Stimulated activated naive CD8-positive, alpha-beta T cell treated with anti-CD3 and anti-CD28 coated beads, Interleukin-15, amount 100 ng/mL, for 72 hours (primary cell): ENCODE measurements at places on chromosomes 1 and 21.
A peak's percentile ranks its signal among the peaks of the same experiment; 100 is the strongest.

GRCh38 chr1:185249563-185249962 lies 67.5 kb downstream of the IVNS1ABP start:
- no peak for DNase-seq

DNA sequence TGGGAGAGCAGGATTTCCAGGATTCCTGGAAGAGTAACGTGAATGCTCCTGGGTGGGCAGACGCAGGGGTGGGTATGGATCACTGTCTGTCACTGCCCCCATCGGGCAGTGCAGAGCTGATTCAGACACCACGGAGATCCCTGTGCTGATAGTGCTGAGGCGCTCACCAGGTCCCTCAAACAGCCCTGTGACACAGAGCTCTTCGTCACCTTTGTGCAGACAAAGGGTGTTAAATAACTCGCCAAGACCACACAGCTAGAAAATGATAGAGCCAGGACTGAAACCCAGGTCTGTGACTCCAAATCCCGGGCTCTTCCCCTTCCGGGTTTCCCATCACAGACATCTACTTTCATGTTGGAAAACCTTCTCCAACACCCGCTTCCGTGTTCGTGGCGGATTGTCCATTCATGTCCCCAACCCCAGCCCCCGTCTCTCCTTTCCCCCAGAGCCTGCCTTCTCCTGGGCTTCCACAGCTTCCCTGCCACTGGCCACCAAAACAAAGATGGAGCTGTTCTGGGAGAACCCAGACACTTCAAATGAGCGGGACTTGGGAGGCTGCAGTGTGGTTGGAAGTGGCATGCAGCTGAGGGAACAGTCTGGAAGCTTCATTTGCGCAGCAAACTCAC lies 2.6 kb downstream of the EFHD2 start:
- no peak for DNase-seq

DNA sequence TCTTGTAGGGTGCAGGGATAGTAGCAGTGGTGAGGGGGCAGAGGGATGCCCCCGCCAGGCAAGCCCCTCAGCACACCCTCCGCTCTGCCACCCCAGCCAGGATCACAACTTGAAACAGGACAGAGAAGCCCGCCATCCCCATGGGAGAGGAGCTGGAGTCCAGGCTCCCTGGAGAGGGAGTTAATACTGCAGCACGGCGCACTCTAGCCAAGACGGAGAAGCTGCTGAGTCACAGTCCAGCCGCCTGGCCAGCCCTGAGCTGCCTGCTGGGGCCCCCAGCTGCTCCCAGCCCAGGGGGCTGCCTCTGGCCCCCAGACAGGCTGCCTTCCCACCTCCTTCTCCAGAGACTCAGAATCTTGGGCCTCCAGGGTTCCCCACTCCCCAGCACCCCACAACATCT lies 87.2 kb downstream of the SYT2 start:
- DNase-seq = no peak

DNA sequence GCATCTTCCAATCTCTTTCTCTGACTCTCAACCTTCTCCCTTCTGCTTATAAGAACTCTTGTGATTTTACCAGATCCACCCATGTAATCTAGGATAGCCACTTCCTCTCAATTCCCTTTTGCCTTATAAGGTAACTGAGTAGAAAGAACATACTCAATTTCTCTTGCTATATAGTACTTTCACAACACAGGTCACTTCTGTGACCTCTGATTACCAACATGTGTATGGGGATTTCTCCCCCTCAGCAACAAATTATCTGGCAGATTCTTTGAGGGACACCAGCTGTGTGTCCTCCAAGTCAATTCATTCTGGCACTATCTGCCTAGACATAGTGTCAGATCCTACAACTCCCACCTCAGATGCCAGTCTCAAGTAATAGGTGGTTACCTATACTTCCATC lies 62.5 kb downstream of the IL23R start:
- DNase-seq = no peak

GRCh38 chr1:208151728-208152598 lies 92.2 kb downstream of the PLXNA2 start:
- no peak for DNase-seq

DNA sequence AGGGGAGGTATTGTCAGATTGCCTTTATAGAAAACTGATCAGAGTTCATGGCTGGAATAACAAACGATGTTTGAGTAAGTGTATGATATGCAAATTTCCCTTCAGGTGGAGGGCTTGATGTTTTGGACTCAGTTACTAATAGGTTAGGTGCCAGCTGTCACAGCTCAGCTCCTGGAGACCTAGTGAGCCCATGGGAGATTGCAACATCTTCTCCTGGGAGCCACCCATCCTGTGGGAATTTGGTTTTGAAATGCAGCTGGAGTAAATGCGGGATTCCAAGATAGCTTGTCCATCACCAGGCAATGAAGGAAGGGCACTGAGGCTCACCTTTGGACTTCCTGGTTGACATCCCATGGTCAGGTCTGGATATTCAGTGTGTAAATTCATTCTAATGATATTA lies 211.4 kb upstream of the NRIP1 start:
- DNase-seq = no peak

- DNase-seq = no peak
Measured at GRCh38 chr1:29129916-29130315, 6.2 kb upstream of the TMEM200B start.

GRCh38 chr1:59976194-59977074 lies 49.9 kb upstream of the CYP2J2 start:
- DNase-seq = peak; percentile 34

GRCh38 chr1:91803847-91804545 lies 82.0 kb downstream of the TGFBR3 start:
- DNase-seq = peak; percentile 89

DNA sequence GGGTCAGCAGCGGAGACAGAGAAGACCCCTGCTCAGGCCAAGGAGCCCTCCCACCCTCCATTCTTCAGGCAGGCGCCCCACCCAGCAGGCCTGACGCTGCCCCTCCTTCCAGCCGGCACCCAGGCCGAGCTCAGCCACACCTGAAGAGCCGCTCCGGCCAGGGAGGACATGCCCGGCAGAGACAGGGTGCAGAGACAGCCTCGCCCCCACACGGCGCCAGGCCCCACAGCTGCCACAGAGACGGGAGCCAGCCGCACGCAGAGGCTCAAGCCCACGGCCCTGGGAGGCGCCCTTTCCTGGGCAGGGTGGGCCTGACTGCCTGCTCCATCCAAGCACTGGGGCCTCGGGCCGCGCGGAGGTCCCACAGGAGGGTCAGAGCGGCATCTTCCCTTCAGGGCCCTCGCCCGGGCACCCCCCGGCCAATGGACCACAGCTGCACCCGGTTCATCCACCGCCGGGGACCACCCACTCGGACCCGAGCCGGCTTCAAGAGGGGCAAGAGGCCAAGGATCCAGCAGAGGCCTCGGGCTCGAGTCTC lies 5.2 kb downstream of the TTLL10 start:
- no peak for DNase-seq

- DNase-seq = no peak
Measured at GRCh38 chr1:201941420-201942128, 4.8 kb downstream of the LMOD1 start.

- no peak for DNase-seq
Measured at GRCh38 chr1:7490576-7490975, 280.5 kb upstream of the VAMP3 start.

- no peak for DNase-seq
Measured at GRCh38 chr1:218209351-218209861, 75.7 kb upstream of the RRP15 start.

DNA sequence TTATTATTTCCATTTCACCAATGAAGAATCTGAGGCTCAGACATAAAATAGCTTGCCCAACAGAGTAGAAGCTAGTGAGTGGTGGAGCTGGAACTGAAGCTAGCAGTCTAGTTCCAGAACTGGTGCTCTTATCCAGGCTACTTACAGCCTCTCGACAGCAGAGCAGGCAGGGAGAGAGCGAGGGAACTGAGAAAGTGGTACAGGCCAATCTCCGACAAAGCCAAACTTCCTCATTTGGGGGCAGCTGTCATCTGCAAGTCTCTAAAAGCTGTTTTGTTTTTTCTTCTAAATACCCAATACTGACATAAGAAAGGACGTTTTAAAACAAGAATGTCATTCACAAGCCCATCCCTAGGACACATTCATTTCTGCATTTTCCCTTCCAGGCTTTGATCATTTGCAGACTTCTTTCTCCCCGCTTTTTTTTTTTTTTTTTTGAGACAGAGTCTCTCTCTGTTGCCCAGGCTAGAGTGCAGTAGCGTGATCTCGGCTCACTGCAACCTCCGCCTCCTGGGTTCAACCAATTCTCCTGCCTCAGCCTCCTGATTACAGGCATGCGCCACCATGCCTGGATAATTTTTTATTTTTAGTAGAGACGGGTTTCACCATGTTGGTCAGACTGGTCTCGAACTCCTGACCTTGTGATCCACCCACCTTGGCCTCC lies 20.0 kb downstream of the YIPF1 start:
- DNase-seq = no peak

GRCh38 chr21:45431781-45432572 lies 27.0 kb downstream of the COL18A1 start:
- no peak for DNase-seq

DNA sequence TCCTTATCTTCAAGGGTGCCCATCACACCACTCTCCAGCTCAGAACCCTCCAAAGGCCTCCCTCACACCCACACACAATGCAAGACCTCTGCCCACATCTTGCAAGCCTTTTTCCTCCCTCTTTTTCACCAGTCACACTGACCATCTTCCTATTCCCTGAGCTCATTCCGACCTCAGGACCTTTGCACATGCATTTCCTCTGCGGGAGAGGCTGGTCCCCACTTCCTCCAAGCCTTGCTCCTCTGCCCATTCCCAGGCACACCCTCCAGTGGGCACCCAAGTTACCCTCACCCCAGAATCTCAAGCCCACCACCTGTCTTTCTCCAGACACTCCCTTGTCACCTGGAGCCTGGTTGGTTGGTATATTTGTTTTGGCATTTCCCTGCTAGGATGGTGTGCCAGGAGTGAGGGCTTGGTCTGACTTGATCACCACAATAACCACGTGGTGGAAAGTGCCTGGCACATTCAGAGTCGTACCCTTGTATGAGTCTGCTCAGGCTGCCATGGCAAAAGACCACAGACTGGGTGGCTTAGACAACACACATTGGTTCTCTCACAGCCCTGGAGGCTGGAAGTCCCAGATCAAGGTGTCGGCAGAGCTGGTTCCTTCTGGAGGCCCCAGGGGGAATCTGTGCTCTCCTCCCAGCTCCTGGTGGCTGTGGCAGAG lies 13.2 kb downstream of the MX2 start:
- peak; percentile 53 for DNase-seq

- DNase-seq = no peak
Measured at GRCh38 chr21:43872531-43873197, 7.6 kb downstream of the AGPAT3 start.

- DNase-seq = no peak
Measured at GRCh38 chr21:39796466-39796865, 51.5 kb downstream of the IGSF5 start.

DNA sequence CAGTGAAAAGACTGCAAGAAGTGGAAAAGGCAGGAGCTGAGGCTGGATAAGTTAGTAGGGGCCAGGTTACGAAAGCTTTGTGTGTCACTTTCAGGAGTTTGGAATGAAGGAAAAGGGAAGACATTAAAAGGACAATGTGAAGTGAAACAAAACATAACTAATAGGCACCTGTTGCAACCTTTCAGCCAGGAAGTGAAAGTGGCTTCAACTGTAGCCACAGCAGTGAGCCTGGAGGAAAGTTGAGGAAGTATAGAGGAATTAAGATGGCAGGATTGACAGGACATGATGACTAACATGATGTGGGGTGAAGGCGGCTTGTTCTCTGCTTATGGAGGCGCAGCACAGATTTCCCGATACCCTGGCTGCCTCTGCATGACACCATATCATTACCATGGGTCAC lies 68.9 kb downstream of the C4BPA start:
- DNase-seq = no peak

- DNase-seq = no peak
Measured at GRCh38 chr1:117562581-117563491, 43.0 kb upstream of the TENT5C start.

DNA sequence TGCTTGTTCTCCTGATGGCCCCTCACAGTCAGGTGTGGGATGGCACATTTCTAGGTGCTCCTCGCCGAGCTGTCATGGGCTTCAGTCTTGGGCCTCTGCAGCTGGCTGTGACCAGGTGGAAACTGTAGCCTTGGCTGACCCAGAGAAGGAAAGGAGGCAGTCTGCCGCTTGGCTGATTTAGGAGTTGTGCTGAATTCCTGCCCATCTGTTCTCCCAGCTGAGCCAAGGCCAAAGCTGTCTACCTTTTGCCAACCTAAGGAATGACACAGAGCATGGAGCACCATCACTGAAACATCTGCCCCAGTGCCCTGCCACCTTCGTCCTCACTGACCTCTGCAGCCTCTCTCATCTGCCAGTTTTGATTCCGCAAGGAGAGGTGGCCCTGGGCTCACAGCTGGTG lies 27.9 kb downstream of the UTP25 start:
- no peak for DNase-seq

DNA sequence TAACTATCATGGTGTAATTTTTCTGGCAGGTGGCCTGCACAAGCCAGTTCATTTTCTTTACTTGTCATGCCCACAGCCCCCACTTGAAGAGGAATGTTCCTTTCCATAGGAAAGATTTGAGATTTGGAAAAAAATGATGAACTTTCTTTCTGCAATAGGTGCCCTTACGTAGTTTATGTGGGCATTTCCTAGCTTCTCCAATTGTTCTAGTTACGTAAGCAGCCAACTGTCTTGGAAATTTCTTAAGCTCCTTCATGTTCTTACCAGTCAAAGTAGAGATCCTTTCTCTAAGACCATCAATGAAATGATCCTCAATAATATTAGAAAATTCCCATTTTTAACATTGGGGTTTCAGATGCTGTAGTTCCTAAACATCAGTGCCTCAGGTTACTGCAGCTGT lies 109.5 kb upstream of the F3 start:
- DNase-seq = no peak

DNA sequence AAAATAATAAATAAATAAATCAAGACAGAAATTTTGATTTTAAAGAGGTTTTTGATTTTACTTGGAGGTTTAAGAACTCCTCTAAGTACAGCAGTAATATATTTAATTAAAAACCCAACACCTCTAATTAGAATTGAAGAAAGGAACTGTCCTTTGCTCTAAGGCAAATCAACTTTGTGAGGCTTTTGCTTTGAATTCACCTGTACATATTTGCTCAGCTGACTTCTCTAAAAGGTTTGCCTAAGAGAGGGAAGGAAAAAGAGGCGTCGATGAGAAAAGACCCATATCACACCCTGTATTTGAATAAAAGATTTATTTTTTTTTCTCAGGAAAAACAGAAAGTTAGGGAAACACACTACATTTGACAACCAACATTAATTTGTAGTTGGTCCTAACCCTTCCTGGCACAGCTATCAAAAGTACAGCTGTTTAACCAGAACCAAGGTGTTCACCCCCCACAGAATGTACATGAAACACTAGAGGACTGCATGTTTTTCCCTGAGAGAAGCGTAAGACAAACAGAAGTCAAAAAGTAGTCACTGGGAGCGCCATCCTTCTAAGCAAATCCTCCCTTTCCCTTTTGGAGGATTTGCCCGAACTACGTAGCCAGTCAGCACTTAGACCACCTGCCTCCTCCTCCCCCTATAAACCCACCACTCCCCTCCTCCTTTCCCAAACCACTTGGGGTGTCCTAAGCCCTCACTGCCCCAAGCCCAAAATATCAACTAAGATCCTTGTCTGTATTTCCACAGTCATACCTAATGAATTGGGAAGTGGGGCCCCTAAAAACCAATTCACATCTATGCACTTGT lies 4.9 kb downstream of the MCL1 start:
- no peak for DNase-seq

GRCh38 chr1:10938741-10939417 lies 73.6 kb upstream of the TARDBP start:
- no peak for DNase-seq

- no peak for DNase-seq
Measured at GRCh38 chr21:32226444-32226843, 52.4 kb downstream of the MIS18A start.
